ENCODE measurements at places on chromosomes 16 and 17.

- peak; percentile 49 for DNase-seq
Observed at GRCh38 chr17:2053380-2054261, 1.3 kb upstream of the HIC1 start.

- no peak for DNase-seq
Observed at GRCh38 chr16:52545222-52545897, 1.6 kb downstream of the TOX3 start.

DNA sequence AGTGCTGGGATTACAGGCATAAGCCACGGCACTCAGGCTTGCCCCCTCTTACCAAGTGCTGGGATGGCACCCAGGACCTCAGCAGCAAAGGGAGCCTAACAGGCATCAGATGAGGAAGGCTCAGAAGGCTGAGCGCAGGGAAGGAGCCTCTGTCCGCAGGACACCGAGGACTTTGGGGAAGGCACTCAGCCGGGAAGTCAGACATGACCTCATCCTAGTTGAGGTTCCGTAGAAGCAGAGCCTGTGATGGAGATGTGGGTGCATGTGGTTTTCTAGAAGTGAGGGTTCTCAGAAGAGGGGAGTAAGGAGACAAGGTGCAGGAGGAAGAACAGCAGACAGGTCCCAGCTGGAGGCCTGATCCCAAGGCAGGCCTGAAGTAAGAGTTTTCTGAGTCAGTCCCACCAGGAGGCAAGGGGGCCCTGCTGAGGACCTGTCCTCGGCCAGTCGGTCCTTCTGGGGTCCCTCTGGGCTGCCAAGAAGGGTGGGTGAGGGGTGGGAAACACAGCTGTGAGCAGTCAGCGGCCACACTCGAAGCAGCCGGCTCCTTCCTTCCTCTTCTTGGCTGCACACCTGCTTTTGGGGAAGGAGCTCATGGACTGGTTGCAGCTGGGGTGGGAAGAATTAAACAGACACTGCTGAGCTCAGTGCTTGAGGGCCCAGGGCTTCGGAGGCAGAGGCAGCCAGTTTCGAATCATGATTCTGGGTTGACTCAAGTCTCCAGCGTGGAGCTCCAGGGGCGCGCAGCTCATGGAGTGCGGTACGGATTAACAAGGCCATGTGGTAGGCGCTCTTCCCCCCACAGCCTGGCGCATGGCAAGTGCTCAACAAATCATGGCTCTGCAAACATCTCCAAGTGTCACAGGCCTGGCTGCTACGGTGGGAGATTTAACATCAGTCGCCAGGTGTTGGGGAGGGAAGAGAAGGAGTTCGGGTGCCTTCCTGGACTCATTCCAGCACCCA is 38.9 kb upstream of the SNN start:
- DNase-seq, result no peak

GRCh38 chr17:79928502-79929256 is 89.4 kb upstream of the CBX4 start:
- no peak for DNase-seq

- DNase-seq, result no peak
Observed at GRCh38 chr17:21214777-21215541, 998 bp upstream of the TMEM11 start.

DNA sequence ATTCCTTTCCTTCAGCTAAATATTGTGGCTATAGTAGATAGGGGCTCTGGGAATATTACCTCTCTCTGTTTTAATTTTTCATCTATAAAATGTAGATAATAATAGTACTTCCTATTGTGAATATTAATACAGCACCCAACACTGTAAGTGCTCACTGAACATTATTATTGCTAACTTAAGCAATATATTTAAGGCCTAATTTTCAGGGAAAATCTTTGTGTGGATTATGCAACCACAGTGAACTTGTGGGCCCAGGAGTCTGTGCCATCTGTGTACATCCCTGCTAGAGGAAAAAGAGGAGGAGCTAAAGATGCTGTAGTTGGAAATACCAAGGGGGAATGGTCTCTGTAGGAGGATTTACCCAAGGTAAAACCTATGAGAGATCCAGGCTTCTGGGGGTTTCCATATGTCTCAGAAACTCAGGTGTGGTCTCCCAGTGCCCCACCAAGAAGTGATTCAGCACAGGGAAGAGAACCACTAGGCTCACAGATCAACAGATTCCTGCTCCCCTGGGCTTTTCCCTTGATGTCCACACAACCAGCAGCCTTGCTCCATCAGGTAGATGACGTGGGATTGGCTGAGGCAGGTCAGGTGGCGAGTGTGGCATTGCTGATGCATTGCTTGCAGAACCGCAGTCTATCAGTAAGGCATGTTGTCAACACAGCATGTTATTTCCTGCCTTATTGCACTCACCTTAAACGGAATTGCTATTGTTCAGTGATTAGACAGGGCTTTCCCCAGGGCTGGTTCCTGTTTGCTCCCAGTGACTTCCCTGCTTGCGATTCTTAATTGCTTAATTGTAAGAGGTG is 1.6 kb upstream of the N4BP1 start:
- DNase-seq, result peak; percentile 25

- no peak for DNase-seq
Observed at GRCh38 chr17:8161289-8162232, 1.2 kb downstream of the VAMP2 start.

- DNase-seq, result no peak
Observed at GRCh38 chr17:82330322-82331239, 3.0 kb downstream of the SECTM1 start.

GRCh38 chr17:78132767-78133178 is 2.2 kb downstream of the TMC8 start:
- no peak for DNase-seq

- DNase-seq, result no peak
Observed at GRCh38 chr17:22441776-22442175, 749.5 kb downstream of the KCNJ18 start.

- no peak for DNase-seq
Observed at GRCh38 chr17:68646626-68647526, 45.7 kb upstream of the FAM20A start.

DNA sequence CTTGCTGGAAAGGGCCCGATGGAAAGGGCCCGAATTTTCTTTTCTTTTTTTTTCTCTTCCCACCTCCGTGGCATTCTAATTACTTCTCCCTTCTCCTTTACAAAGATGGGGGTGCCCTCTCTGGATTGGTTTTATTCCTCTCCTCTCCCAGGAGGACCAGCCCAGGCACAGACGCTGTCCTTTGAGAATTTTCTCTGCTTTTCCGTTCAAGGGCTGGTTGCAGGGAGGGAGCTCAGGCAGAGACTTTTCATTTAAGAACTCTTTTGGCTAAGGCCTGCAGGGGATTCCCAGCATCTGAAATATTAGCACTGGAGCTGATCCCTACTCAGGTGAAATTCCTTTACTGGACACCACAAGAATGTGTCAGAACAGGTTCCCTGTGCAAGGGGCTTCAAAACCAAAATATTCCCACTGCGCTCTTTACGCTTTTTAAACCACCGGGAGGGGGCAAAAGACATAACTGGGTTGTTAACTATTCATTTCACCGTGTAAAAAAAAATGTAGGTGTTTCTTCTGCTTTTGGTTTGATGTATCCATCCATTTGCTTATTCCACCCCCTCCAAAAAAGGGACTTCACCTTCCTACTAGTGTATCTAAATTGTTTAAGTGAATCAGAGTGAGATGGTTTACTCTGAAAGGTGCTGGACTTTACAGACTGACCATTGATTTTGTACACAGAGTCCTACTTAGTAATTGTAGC is 1.4 kb downstream of the NFAT5 start:
- DNase-seq, result no peak

DNA sequence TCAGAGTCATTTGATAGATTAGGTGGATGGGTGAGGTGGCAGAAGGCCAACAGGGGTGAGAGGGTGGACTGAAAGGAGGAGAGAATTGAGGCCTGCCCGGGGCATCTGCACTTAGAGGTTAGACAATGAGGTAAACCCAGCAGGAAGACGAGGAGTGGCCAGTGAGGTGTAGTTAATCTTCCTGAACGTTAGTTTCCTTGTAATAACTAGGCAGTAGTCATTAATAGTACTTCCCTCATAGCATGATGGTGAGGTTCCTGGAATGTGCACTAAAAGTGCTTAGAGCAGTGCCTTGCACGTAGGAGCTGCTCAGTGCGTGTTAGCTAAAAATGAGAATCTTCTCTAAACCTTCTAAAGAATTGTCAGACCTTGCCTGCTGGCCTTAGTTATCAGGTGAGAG is 13.5 kb upstream of the KSR1 start:
- no peak for DNase-seq

DNA sequence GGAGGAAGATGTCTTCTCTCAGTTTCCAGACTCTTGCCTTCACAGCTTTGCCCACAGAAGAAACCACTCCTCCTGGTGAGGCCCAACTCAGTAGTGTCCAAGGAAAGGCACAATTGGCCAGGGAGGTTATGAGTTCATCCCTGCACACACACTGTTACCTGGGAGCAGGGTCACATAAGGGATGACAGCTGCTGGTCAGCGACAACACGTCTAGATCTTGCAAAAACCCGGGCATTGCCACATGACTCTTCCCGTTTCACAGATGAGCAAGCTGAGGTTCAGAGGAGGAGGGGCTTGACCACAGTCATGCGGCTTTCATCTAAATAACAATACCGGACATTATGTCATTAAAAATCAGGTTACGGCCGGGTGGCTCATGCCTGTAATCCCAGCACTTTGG is 186.0 kb downstream of the COPRS start:
- no peak for DNase-seq

DNA sequence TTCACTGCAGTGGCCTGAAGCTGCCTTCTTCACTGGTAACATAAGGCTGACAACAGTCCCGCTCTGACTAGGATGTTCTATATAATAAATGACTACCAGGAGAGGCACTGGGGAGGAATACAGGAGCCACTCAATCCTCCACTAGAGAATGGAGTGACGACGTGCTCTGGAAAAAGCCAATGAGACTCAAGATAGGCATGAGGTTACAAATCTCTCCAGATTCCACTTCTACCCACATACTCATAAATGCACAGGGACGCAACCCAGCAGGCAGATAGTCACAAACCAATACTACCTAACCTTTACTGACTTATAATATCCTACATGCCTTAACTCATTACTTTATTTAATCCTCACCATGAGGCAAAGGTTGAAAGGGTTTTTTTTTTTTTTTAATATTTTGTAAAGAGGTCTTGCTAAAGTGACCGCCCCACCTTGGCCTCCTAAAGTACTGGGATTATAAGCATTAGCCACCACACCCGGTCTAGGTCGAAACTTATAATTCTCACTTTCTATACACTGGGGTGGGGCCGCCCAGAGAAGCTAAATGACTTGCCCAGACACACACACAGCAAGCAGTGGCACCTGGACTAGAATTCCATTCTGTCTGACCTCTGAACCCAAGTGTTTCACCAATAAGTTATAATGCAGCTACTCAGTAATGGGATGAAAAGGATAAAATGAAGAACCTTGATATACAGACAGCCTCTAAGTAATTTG is 33.7 kb downstream of the TOM1L2 start:
- no peak for DNase-seq

- DNase-seq, result peak; percentile 47
Observed at GRCh38 chr17:49223517-49224197, 6.9 kb downstream of the PHOSPHO1 start.

DNA sequence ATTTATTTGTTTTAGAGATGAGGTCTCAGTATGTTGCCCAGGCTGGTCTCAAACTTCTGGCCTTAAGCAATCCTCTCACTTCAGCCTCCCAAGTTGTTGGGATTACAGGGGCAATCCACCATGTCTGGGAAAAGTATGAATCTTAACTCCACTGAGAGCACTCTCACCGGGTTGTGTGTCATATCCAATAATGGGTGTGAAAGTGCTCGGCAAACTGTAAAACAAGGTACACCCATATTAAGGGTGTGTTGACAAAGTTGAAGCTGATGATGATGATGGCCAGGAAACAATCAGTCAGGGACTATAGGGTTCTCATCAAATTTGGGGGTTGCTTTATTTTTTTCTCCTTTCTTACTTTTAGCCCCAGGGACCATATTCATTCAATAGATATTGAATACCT is 25.3 kb upstream of the TMC5 start:
- no peak for DNase-seq

- no peak for DNase-seq
Observed at GRCh38 chr17:41529491-41529915, 1.4 kb upstream of the KRT19 start.

- no peak for DNase-seq
Observed at GRCh38 chr17:2721603-2722002, 10.0 kb upstream of the CLUH start.

- DNase-seq, result no peak
Observed at GRCh38 chr17:18848501-18848900, 9.4 kb upstream of the PRPSAP2 start.

DNA sequence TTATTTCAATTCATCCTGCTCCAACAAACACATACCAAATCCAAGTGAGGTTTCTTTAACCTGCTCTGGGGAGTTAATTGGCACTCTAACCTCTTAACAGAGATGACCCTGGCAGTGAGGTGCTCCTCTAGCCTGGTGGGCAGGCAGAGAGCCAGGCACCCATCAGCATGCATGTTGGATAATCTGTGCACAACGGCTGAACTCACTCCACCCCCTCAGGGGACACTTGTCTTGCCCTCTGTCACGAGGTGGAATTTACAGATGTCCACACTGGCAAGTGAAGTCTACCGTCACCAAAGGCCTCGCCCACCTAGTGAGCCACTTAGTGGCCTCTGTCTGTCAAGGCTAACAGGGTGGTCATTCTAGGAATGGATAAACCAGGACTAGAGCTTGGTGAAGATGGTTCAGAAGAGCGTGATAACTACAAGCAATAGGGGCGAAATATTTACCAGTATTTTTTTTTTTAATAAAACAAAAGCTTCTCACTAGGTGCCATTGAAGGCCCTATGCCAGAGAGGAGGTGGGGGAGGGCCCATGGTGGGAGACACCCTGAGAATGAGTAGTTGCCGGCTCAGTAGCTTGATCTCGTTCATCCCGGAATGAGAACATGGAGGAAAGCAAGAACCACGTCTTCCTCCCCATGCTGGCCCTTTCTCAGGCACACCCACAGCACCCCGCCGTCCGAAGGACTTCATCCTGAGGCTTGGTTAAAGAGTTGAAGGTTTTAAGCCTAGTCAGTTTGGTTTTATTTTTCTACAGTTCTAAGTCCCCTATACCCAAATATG is 25.2 kb downstream of the PLD6 start:
- DNase-seq, result no peak

GRCh38 chr17:65560628-65561451 is 608 bp downstream of the AXIN2 start:
- DNase-seq, result peak; percentile 37

GRCh38 chr16:3467921-3468320 is 24.4 kb downstream of the NAA60 start:
- no peak for DNase-seq

GRCh38 chr17:76356803-76357456 is 3.2 kb upstream of the PRPSAP1 start:
- DNase-seq, result no peak

- no peak for DNase-seq
Observed at GRCh38 chr16:424623-425081, 797 bp upstream of the RAB11FIP3 start.
